Fibroblast of pulmonary artery (primary cell): ENCODE measurements at places on chromosomes 1 and 21.

GRCh38 chr1:232454227-232454886 is 175.6 kb downstream of the SIPA1L2 start:
- DNase-seq = no peak

- peak; percentile 69 for DNase-seq
Measured at GRCh38 chr1:233543338-233544255, 70.3 kb upstream of the KCNK1 start.

DNA sequence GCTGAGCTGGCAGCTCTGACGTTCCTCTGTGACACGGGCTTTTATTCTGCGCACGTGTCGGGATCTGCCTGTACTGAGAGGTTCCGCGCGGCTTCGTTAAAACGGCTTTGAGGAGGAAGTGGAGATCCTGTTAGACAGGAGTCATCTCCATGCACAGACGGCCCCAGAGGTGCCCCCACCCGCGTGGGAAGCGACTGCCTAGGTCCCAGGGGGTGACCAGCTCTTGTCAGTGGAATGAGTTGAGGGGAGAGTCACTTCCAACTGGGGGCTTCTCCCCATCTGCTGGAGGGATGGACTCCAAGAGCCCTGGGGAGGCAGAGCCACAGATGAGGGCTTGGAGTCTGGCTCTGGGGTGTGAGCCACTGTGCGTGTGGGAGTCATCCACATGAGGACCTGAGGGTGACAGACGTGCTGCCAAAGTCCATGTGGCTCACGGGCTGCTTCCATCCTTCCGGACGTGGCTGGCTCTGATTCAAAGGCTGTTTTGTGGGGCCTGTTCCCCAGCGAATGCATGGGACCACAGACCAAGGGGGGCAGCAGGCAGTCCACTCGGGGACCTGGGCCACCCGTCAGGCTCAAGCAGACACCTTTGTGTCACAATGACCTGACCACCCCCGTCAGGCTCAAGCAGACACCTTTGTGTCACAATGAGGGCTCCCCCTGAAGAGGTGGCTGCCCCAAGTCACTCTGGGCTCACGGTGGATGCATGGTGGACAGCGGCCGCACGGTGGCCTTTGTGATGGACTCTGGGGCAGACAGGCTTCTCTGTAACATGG is 26.8 kb downstream of the PTTG1IP start:
- peak; percentile 35 for DNase-seq

GRCh38 chr1:155079210-155079486 is 511 bp downstream of the EFNA3 start:
- no peak for DNase-seq

DNA sequence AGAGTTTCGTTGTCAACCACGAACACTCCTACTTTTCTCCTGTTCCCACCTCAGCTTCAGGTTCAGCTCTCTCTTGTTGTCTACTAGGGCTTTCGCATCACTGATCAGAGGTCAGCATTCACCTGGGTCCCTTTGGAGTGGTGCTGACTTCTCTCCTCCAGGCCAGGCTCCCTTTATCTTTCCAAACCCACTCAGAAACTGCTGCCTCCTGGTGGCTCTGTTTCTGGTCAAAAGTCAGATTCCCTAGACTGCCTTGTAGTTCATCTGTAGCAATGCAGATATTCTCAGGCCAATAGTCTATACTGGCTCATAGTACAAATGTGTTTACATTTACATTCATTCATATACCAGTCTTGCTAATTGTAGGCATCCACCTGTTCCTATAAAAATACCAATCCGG is 6.4 kb upstream of the ERI3 start:
- DNase-seq = peak; percentile 22

GRCh38 chr1:158799689-158800088 is 18.7 kb upstream of the OR6N2 start:
- no peak for DNase-seq

DNA sequence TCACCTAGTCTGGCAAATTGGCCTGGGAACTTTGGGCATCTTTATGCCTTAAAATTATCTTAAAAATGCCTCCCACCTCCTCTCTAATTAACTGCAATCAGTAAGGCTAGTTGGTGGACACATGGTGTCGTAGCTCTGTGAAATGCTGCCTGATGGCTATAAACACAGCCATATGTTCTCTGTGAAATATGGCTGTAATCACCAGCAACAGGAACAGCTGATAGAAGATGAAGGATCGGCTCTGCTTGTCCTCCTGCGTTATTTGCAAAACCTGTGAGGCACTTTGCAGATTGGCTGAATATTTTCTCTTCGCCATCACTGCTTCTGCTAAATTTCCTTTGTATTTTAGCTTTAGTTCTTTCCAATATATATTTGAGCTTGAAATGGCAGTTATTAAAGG is 419.6 kb downstream of the RWDD3 start:
- no peak for DNase-seq

DNA sequence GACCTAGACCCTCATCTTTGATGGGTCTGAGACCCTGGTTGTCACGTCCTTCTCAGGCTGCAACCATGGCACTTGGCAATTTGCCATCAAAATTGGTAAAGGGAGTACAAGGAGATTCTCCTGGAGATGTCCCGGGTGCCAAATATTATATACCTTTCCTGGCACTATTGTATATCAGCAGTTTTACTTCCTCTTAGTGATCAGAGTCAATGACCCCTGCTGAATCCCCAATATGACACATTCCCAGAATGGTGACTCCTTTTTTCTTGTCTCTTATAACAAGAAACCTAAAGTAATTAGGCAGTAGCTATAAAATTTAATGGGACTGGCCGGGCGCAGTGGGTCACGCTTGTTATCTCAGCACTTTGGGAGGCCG is 39.6 kb upstream of the CDC42BPA start:
- no peak for DNase-seq

- DNase-seq = peak; percentile 14
Measured at GRCh38 chr21:42437786-42438185, 34.1 kb downstream of the UBASH3A start.

DNA sequence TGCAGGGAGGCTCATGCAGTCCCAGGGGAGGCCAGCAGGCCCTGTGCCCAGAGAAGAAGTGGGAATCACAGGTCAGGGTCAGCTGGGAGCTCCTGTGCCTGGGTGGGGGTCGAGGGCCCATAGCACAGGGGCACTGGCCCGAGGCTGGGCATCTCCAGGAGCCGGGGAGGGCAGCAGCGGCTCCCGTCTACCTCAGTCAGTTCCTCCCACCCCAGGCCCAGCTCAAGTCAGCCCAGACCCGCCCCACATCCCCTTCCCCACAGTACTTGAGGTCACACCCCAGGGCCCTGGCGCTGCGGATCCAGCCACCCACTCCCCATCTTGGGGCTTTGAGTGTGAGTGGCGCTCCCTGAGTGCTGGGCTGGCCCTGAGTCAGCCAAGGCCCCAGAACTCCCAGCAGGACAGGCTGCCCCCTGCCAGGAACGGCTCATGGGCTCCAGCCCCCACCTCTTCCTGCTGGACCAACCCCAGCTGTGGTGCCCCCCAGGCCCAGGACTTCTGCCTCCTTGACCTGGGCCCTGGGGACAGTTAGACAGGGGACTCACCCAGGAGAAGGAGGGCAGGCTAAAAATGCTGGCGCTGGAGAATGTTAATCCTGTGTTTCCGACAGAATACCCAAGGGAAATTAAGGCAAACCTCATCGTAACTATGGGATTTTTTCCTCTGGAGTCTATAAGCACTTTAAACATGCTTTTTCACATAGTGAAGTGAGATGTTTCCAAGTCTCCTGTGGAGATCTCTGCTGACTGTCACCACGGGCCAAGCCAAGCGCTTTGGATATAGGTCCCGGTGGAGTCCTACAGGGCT is 68.8 kb upstream of the COL6A1 start:
- no peak for DNase-seq

DNA sequence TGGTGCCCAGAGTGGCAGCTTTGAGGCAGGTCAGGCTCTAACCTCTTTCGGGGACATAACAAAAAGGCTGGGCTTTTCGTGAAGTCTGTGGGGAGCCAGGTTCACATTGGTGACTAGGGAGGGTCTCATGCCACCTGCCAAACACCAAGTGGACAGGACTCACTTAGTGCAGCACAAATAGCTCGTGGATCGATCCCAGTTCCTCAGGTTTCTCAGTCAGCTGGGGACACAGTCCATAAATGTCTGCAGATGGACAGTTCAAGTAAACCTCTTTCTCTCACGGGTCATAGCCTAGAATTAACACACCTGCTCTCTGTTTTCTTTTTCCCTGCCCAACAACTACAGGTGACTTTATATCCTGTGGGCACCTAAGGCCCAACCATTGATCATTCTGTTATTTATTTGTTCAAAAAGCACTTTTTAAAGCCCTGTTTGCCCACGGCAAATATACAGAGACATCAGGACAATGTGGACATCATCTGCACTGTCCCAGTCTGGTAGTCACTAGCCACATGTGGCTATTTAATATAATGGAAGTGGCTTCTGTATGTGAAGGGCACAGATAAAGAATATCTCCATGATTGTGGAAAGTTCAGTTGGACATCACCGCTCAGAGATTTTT is 53.5 kb downstream of the CAPN2 start:
- no peak for DNase-seq

GRCh38 chr1:53541263-53541625 is 82.0 kb downstream of the DMRTB1 start:
- no peak for DNase-seq

DNA sequence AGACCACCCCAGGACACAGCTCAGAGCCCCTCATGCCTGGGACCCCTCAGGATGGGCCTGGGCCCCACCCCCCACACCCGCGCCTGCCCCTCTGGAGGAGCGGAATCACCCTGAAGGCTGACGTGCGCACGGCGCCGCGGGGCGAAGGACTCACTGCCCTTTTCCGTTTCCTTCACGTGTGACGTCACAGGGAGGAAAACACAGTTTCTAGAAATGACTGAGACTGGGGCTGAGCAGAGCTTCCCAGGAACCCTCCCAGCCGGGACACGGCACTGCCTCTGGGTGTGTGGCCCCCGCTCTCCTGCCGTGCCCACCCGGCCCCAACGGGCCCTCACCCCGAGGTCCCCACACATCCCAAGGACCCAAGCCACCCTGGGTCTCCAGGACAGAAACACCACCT is 5.4 kb upstream of the TNFRSF4 start:
- no peak for DNase-seq

DNA sequence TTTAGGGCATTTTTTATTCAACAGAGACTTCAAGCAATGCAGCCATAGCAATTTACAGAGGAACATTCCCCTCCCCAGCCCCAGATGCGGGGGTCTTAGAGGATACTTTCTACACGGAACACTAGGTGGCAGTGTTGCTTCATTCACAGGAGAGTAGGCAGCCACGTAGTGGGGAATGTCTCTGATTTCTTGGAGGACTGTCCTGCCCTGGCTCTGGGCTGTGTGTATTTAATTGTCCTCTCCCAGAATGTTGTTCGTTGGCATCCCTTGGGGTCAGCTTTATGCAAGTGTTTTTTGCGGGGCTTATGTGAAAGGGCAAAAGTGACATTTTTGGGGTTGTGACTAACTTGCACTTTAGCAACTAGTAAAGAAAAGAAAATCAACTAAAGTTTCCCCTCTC is 96.9 kb downstream of the PAPPA2 start:
- peak; percentile 66 for DNase-seq

DNA sequence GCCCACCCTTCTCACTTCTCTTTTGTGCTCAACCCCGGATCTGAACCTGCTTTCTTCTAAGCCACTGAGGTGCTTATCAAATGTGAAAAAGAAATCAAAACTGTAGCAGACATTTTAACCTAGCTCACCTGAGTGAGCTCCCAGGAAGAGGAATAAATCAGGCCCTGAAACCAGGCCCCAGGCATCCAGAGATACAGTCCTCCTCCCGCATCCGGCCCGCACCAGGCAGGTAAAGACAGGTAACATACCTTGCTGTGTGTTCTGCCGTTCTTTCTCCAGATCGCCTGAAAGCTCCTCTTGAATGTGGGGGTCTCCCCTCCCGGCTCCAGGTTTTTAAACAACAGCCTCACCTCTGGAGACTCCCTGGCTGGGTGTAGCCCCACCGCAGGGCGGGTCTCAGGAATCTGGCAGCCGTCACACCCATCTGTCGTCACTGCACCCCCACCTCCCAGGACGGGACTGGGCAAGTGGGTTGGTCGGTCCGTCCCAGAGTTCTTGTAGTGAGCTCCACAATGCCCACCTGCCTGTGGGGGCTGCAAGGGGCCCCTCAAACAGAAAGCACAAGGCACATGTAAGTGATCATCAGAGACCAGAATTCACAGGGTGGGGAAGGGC is at the start of gene LAMB3:
TSS of gene LAMB3 (minus strand) at position 305 of the 615 bp plus-strand sequence. CDS start 1,481 bp downstream, outside the sequence.
- DNase-seq = no peak

DNA sequence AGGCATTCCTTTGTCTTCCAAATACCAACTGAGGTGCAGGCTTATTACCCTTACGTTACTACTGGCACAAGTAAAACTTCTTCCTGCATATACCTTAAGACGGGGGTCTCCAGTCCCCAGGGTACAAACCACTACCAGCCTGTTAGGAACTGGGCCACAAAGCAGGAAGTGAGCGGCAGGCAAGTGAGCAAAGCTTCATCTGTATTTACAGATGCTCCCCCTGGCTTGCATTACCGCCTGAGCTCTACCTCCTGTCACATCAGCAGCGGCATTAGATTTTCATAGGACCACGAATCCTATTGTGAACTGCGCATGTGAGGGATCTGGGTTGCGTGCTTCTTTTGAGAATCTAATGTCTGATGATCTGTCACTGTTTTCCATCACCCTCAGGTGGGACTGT is 113.1 kb downstream of the SLC45A1 start:
- no peak for DNase-seq

- peak; percentile 77 for DNase-seq
Measured at GRCh38 chr1:113930499-113931161, 1.5 kb downstream of the HIPK1 start.

DNA sequence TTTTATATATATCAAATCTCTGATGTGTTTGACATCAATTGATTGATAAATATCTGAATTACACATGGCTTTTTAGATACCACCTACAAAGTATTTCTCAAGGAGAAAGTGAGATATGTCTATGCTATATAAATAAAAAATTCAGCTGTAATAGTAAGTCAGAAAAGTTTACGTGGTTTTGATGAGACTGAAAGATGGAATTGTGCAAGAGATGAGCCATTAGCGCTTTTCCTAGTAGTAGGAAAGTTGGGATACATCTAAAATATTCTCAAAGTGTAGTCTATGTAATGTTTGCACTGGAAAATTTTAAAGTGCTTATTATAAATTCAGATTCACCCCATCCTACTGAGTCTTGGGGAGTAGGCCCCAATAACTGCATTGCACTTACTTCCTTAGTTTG is 49.1 kb downstream of the SGIP1 start:
- DNase-seq = no peak

DNA sequence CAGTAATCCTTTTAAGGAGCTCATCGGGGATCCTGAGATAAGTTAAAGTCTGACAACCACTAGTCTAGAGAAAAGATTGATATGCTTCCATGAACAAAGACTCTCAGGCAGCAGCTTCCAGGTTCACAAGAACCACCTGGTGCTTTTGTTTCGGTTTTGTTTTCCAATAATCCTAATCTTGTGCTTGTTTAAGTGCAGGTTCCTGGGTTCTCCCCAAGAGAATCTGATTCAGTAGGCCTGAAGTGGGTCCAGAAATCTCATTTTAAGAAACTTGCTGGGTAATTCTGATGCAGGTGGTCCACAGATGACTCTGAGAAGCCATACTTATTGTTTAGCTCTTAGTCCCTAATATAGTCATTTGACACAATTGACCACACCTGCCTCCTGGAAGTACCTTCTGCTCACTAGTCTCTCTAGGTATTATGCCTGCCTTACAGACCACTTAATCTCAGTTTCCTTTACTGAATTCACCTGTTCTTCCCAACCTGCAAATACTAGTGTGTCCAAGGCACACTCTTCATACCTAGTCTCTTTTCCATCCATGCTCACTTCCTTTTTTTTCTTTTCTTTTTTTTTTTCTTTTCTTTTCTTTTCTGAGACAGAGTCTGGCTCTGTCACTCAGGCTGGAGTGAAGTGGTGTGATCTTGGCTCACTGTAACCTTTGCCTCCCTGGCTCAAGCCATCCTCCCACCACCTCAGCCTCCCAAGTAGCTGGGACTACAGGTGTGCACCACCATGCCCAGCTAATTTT is 20.5 kb upstream of the FRRS1 start:
- DNase-seq = no peak

GRCh38 chr1:192763756-192764155 is 45.1 kb upstream of the RGS2 start:
- peak; percentile 39 for DNase-seq
